ENCODE measurements at places on chromosomes 7 and 10.

DNA sequence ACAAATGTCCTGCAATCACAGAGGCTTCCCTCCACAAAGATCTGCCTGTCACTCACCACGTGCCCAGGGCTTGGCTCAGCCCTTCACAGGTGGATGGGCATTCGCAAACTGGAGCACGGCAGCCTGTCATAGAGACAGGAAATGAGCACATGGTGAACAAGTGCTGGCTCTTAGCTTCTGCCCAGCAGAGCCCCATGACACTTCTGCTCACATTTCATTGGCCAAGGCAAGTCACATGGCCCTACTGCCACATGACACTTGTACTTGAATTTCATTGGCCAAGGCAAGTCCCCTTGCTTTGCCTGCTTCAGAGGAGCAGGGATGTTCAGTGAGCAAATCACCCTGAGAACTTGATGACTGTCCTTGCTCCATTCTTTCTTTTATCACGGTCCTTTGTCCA is 110.8 kb upstream of the PPP2R2D start:
- no peak for DNase-seq

GRCh38 chr7:118372530-118372929 is 148.0 kb downstream of the ANKRD7 start:
- DNase-seq, result no peak

DNA sequence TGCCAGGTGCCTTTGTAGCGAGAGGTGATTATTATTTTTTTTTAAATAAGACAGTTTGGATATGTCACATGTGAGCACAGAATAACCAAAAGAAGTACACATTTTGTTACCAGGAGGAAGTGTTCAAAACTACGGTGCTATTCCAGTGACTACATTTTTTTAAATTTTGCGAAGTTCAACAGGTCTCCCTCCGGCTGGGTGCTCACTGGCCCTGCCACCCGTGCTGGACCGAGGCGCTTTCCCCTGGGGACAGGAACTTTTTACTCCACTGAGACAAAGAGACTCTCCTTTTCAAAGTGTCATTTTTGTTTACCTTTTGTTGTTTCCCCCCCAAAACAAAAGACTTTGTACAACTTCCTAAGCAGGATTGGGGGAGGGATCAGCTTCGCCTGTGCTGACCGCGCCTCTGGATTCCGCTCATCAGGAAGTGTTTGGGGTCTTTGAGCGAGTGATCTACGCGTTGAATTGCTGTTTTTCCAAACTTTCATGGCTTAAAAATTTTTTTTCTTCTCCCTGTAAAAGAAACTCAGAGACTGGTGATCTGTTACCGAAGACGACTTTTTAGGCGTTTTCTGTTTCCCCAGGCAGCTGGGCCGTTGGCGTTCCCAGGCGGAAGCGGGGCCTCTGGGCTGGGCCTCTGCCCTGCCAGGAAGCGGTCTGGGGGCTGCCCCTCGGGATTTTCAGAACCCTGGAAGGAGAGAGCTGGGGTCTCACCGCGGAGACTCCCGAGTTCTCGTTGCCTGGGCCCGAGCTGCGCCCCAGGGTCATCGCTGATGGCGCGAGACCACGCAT is 7.2 kb downstream of the EN2 start:
- DNase-seq, result no peak

GRCh38 chr10:35226507-35226906 is 99.9 kb downstream of the CREM start:
- no peak for DNase-seq

- no peak for DNase-seq
Measured at GRCh38 chr7:17020250-17020649, 138.5 kb upstream of the AGR3 start.

- DNase-seq, result no peak
Measured at GRCh38 chr10:131859341-131860020, 41.3 kb upstream of the PPP2R2D start.

DNA sequence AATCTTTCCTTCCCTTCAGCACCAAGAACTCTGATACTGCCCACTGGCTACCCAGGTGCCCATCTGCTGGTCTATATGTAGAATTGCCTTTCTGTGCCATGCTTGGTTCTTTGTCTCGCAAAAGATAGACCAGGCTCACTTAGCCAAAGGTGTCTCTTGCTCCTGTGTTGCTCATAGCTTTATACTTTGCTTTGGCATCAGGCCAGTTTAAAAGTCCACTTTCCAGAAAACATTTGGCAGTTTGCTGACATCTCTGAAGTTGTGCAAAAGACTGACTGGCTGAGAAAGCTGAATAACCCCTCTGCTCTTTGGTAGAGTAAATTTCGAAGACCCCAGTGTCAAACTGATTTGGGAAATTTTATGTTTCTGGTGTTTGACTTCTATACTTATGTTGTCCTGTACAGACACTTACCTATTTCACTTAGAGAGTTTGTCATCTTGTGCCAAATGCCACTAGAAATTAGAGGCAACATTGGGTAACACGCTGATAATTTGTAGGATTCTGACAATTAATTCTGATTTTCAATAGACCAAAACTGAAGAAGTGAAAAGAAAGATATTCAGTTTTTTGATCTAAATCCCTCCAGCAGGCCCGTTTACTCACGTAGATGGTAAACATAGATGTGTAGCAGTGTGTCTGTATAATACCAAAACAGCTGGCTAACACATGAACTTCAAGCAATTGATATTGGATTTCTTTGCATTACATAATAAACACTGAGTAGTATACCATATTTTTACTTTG is 91.1 kb downstream of the CPED1 start:
- DNase-seq, result no peak

GRCh38 chr7:139180700-139181311 is 50.2 kb upstream of the UBN2 start:
- DNase-seq, result no peak

GRCh38 chr7:139671967-139672366 is 105.8 kb downstream of the HIPK2 start:
- DNase-seq, result no peak

- DNase-seq, result no peak
Measured at GRCh38 chr7:76409537-76409936, at the start of gene SSC4D. Gene SSC4D, minus strand, starts transcription at chr7:76409697. Its CDS starts 5,258 bp downstream, at chr7:76404439.

GRCh38 chr10:17464545-17464944 is 10.2 kb upstream of the ST8SIA6 start:
- DNase-seq, result no peak

DNA sequence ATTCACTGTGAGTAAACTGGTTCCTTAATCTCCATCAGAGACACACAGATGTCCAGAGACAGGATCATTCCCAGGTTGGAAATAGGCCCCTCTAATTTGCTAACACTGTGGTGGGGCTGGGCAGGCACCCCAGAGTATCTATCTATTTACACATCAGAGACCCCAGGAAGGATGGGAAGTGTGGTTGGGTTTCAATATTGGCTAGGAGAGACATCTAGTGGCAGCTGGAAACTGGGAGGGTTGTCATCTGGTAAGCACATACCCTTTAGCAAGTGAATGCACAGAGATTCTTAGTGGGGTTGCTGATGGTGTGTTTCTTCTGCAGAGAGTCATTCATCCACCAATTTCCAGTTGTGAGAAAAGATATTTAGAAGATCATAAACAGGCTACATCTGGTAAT is 36.0 kb upstream of the NRG3 start:
- DNase-seq, result no peak

GRCh38 chr7:44858161-44858560 is 10.3 kb upstream of the H2AZ2 start:
- no peak for DNase-seq

DNA sequence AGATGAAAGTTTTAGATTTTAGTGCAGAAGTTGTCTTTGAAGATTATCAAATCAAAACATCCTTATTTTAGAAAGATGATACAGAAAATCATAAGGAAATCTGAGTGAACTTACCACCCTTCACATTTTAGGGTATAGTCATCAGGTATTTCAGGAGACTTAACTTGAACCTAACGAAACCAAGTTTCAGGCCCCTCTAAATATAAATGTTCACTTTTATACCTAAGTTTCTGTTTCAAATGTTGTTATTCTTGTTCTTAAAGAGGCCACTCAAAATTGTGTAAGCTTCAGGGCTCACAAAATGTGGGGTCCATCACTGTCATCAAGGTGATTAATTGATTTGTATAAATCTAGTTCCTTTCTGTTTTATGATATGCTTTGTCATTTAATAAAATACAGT is 216.2 kb downstream of the KIAA1217 start:
- DNase-seq, result no peak

GRCh38 chr7:125934955-125935354 is 1005.3 kb upstream of the POT1 start:
- no peak for DNase-seq

DNA sequence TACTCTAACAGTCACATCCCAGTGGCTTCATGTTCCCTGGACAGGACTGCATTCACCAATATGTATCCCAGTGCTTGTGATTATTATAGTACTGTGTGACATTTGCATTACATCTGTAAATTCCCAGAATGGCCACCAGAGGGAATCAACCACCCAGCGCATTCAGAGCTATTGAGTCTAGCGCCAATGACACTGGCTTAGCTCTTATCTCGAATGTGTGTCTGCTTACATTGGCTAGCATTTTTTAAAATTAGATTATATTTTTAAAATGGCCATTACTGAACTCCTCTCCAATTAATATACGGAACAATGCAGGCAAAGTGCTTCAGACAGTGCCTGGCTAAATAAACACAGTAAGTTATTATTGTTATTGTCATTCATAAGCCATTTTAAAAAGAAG is 36.3 kb downstream of the TRIL start:
- peak; percentile 44 for DNase-seq

GRCh38 chr10:30826679-30827078 is 197.1 kb upstream of the LYZL2 start:
- DNase-seq, result no peak

DNA sequence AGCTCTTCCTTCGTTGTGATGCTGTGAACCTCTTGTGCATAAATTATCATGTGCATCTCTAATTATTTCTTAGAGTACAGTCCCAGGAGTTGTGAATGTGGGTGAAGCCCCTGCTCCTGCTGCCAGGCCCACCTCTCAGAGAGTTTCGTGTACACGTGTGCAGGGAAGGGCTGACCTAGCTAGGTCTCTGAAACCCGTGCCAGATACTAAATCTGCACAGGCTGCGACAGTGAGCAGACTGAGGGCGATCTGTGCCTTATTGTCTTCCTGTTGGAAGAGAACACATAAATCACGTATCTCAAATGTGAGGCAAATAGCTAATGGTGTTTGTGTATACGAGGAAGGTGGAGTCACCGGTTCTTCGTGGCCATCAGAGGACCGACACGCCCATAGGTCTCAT is 71.8 kb upstream of the DNAJB6 start:
- DNase-seq, result no peak

- no peak for DNase-seq
Measured at GRCh38 chr7:7705318-7705717, 13.1 kb downstream of the RPA3 start.

DNA sequence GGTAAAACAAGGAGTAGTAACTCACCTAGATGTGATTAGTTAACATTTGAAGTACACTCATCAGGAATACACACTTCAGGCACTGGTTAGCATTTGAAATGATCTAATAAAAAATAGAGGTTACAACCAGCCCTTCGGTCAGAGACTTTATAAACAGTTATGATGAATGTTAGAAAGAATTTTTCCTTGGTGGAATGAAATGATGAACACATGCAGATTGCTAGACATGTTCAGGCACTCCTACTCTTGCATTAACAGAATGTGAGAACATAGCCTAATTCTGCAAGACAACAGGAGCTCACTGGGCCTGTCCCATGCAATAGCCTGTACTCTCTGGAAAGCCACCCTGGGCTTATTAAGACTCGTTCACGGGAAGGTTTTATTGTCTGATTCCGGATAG is 47.3 kb upstream of the TECTB start:
- no peak for DNase-seq

DNA sequence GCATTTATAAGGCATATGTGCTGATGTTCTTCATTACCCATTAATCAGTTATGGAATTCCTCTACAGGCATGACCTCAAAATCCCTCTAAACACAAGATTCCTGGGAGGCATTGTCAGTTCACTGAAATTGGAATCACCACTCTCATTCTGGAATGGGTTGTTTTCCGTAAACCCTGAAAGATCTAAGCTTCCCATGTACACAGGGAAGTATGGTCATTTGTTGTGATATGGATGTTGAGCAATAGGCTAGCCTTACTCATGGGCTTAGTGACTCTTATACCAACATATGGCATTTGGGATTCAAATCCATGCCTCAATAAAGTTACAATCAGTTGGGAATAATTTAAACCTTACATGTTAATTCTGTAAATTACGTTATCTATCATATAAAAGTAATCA is 258.0 kb downstream of the XPNPEP1 start:
- no peak for DNase-seq

GRCh38 chr7:121401896-121402295 is 5.8 kb upstream of the FAM3C start:
- DNase-seq, result no peak

GRCh38 chr7:42690794-42691639 is 220.9 kb downstream of the C7orf25 start:
- peak; percentile 77 for DNase-seq

- no peak for DNase-seq
Measured at GRCh38 chr7:127418459-127418858, 26.0 kb upstream of the ZNF800 start.

GRCh38 chr10:79360499-79361342 is 13.5 kb downstream of the PPIF start:
- DNase-seq, result no peak

GRCh38 chr7:5492020-5492635 is 68.5 kb upstream of the TNRC18 start:
- no peak for DNase-seq

- DNase-seq, result peak; percentile 70
Measured at GRCh38 chr7:12067156-12067831, 143.8 kb upstream of the TMEM106B start.

DNA sequence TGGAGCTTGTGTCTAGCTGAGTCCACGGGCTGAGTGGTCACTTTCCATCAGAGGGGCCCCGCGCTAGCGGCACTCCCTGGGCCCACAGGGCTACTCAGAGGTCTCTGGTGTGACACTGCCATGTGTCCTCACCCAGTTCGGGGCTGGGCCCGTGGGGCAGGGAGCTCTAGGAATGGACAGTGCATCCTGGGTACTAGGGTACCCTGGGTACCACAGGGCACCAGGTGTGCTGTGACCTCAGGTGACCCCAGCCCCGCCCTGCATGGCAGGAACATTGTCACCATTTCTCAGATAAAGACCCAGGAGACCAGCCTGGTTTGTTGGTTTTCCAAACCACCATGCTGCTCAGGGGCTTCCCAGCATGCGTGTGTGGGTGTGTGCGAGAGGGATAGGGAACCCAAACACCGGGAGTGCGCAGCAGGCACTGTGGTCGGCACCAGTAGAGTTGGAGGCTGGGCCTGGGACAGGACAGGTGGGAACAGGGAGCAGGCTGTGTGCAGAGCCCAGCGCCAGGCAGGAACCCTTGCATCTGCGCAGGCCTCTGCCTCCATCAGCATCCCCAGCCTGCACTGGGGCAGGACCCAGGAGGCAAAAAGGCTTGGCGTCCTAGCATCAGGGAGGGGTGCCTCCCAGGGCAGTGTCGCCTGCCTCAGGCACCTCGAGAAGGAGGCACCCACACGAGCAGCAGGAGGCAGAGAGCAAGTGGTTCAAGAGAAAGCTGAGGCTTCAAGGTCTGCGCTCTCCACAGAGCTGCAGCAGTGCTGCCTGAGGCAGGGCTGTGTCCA is 19.4 kb upstream of the CSGALNACT2 start:
- no peak for DNase-seq

GRCh38 chr10:47359101-47359500 is 10.9 kb downstream of the RBP3 start:
- DNase-seq, result no peak

GRCh38 chr7:94050046-94050445 is 45.9 kb upstream of the BET1 start:
- no peak for DNase-seq

- no peak for DNase-seq
Measured at GRCh38 chr7:47604496-47604890, 22.6 kb upstream of the TNS3 start.

- no peak for DNase-seq
Measured at GRCh38 chr7:142796501-142797390, 26.0 kb downstream of the PRSS2 start.

GRCh38 chr7:31933481-31933880 is 136.7 kb downstream of the PDE1C start:
- DNase-seq, result no peak

Data from NT2/D1 (cell line).